ENCODE measurements at places on chromosomes 5 and 9.
A peak's percentile ranks its signal among the peaks of the same experiment; 100 is the strongest.

DNA sequence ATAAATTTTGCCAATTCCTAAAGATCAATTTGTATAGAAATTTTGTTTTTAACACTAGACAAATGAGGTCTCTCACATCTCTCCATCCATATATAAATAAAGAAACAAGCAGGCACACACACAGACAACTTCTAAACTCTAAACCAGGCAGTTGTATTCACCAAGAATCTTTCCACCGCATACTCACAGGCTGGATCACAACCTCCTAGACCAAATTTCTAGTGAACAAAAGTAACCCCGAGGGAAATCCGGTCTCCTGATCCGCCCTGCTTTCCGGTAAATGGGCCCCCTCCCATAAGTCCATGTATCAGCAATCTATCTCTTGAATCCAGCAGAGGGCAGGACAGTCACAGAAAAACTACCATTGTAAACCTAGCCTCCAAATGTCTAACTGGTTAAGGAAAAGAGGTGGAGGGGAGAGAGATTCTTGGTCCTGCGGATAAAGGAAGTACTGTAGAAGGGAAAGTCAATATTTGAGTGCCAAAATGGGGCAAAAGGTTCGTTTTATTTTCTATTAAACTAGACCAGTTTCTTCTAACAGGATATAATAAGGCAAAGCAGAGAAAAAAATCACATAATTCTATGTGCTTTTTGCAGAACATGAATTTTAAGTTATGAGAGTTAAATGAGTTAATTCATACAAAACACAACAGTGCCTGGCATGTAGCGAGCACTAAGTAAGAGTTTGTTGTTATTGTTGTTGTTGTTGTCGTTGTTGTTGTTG lies 4.8 kb upstream of the SMU1 start:
- peak; percentile 85 for DNase-seq

GRCh38 chr9:13386316-13386715 lies 106.8 kb upstream of the MPDZ start:
- DNase-seq = no peak

- no peak for DNase-seq
Observed at GRCh38 chr5:166382031-166382430, 1909.4 kb upstream of the WWC1 start.

GRCh38 chr9:84598921-84599636 lies 70.5 kb upstream of the NTRK2 start:
- DNase-seq = no peak

- DNase-seq = no peak
Observed at GRCh38 chr9:95506428-95506677, 10.4 kb downstream of the PTCH1 start.

GRCh38 chr5:157080286-157080685 lies 21.4 kb upstream of the HAVCR1 start:
- DNase-seq = no peak

DNA sequence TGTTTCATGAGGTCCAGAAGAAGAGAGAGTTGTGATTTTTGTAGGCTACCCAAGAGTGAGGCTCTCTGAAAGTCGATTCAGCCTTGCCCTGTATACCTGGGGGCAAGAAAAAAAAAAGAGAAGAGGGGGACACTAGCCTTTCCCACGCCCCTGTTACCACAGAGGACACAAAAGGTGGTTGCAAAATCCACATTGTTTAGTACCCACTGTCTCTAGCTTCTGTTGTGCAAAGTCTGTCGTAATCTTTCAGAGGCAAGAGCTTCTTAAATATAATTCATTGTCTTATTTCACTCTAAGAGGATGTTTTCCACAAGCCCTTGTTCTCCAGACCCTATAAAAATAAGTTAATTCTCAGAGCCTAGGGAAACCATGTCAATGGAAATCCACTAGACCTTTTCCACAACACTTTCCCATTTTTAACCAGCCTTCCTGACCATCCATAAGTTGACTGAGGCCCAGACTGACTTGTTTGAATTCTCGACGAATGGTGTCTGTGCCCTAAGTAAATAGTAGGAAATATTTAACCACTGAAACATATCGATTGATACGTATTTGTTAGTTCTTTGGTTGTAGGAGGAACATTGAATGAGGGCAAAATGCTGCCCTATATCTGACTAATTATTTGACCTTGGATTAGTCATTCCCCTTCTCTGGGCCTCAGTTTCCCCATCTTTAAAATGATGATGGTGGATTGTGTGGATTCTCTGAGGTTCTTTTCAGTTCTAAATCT lies 182.7 kb downstream of the PAPPA start:
- DNase-seq = no peak

DNA sequence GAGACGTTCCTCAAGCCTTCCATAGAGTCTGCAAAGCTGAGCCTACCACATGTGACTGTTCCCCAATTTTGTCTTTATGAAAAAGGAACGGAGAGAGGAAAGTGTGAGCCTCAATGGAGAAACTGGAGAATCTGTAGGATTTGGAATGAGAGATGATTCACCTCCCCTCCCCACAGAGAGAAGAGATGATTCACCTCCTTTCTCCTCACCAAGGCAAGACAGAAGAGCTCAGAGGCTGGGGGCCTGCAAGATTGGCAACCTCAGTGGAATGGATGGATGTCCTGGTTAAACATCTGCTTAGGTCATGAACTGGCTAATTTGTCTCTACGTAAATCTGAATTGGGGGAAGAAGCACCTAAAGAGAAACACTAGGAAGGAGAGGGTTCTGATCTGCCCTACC lies 17.0 kb upstream of the MOCS2 start:
- DNase-seq = no peak

GRCh38 chr5:160887780-160888179 lies 35.8 kb upstream of the ATP10B start:
- DNase-seq = peak; percentile 8

DNA sequence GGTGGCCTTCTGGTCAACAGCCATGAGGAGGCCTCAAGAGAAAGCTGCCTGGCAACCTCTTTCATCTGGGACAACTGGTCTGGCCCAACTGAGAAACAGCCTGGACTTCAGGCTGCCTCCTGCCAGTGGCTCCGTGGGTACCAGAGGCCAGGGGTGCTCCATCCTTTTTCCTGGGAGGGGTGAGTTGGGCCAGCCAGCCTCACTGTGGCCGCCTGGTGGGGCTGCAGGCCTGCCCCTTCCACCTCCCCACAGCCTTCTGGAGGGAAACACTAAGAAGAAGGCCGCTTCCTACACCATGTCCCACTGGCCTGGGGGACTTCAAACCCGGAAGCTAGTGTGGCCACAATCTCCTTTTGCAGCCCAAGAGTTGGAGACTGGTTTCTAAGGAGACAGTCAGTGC lies 13.8 kb upstream of the NKD2 start:
- DNase-seq = no peak

DNA sequence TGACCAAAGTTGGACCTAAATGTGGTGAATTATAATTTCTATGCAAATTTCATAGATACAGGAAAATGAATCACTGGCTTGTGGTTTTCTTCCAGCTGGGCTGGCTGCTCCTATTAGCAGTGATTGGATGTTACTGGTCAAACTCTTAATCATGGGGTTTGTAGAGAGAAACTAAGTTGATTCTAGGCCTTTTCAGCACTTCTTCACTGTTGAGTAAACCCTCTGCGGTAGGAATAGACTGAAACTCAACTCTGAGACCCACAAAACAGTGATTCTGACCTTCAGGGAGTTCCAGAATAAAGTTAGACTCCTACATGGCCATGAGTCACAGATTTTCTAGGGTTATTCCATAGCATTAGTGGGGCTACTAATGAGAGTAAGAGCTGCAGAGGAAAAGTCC lies 47.9 kb upstream of the FKTN start:
- DNase-seq = no peak

DNA sequence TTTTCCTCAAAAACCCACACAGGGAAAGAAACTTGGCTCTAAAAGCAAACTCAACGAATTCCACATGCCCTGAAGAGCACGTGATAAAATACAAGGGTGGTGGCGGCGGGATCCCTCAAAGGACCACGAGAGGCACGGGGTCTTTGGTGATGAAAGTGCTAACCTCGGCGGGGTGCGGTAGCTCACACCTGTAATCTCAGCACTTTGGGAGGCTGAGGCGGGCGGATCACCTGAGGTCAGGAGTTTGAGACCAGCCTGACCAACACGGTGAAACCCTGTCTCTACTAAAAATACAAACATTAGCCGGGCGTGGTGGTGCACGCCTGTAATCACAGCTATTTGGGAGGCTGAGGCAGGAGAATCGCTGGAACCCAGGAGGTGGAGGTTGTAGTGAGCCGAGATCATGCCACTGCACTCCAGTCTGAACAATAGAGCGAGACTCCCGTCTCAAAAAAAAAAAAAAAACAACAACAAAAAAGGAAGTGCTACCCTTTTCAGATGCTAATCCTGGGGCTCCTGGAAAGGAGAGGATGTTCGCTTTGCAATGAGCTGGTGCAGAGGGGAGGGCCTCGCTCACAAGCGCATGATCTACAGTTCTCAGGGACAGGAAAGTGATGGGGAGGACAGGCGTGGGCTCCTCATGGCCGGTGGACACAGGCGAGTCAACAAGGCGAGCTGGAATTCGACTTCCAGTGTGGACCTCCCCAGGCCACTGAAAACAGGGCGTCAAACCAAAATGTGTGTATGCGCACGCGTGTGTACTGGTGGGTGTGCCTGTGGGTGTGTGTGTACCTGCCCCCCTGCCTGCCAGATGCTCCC lies 54.1 kb downstream of the USP20 start:
- DNase-seq = no peak

GRCh38 chr9:132439153-132439552 lies 29.1 kb downstream of the CFAP77 start:
- DNase-seq = no peak

GRCh38 chr5:75306746-75307145 lies 30.3 kb upstream of the HMGCR start:
- no peak for DNase-seq

DNA sequence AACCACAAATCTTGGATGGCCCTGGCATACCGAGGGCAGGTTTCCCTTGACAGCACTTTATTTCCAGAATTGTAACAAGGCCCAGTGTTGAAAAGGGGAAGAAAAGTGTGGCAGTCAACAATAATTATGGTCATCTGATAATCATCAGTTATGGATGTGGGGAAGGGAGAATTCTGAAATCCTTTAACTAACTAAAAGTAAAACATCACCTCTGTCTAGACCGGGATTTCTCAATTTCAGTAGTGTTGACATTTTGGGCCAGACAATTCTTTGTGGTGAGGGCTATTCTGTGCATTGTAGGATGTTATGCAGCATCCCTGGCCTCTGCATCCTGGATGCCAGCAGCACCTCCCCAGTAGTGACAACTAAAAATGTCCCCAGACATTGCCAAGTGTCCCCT lies 140.4 kb downstream of the PSAT1 start:
- DNase-seq = no peak

DNA sequence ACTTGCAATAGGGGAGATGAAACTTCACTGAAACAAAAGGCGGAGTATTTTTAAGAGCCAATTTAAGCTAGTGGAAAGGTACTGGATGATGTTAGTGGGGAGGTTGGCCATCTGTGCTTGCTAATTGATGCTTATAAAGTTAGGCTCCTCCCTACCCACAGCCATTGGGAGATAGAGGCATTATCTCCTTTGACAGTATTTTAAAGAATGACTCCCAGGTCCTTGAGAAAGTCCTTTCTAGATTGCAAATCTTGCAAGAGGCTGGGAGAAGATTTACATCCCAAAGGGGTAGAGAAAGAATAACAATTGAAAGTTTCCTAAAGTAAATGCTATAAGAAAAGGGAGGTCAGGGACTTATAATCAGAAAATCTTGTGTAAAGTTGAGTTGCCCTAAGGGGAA lies 282.6 kb downstream of the BRINP1 start:
- no peak for DNase-seq

- no peak for DNase-seq
Observed at GRCh38 chr9:135062254-135062653, 25.2 kb upstream of the OLFM1 start.

DNA sequence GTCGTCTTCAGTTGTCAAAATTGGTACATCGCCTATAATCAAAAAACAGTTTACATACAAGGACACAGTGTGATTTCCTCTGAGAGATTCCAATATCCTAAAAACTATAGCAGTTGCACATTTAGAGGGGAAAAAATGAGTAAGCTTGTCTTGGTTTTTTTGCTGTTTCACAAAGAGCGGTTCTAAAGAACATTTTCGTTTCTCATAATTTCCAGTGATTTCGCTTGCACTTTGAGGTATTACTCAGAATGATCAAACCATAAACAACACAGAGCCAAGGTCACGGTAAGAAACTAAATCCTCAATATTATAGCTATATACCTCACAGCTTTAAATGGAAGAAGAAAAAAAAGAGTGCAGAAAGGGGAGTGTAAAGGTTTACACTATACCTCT lies 861 bp downstream of the MTX3 start:
- DNase-seq = peak; percentile 20

- no peak for DNase-seq
Observed at GRCh38 chr5:172347496-172348052, 64.0 kb upstream of the UBTD2 start.

DNA sequence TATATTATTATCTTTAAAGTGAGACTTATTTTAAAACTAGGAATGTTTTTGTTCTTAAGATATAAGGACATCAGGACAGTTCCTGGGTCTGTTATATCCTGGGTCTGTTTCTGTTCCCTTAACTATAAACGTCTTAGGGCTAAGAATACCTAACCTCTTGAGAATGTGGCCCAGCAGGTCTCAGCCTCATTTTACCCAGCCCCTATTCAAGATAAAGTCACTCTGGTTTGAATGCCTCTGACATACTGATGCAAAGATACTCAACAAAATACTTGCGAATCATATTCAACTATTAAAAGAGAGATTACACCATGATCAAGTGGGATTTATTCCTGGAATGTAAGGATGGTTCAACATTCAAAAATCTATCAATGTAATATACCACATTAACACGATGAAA lies 51.0 kb downstream of the STK10 start:
- no peak for DNase-seq

DNA sequence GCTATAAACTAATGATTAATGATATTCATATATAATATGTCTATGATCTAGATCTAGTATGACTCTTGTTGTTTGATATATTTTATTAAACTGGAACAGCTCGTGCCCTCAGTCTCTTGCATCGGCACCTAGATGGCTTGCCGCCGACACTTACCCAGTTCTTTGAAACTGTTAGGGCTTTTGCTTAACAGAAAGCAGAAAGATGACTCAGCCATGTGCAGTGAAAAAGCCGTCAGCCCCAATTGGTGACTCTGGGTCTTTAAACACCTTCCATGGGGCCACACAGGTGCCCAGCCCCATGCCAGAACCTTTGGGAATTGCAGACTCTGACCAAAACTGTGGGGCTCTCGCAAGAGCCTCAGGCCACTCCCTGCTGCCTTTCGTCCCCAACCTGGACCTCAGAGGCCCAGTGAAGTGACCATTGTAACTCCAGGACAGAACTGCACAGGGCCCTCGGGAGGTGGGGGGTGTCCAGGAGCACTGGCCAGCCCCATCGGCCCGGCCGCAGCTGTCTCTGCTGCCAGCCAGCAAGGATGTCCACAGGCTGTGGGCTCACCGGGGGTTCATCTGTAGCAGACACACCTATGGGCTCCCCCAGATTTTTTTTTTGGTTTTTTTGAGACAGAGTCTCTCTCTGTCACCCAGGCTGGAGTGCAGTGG lies 7.8 kb downstream of the LCN10 start:
- DNase-seq = no peak

GRCh38 chr5:175857986-175858385 lies 13.4 kb upstream of the CPLX2 start:
- no peak for DNase-seq

DNA sequence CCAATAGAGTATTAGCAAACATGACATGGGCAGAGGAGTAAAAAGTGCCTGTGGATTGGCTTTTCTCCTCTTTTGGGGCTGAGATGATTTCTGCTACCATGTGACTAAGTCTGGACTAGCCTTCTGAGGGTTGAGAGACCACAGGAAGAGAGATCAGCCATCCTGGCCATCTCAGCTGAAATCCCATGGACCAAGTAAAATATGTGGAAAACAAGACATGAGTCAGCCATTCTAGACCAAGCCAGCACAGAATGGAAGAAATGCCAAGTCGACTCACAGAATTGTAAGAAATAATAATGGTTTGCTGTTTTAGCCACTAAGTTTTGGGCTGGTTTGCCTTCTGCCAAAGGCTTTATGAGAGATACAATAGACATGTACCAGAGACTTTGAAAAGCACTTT lies 377.8 kb downstream of the CHSY3 start:
- no peak for DNase-seq
